ENCODE measurements at places on chromosomes 1 and 21. TPM values are rescaled to one million over a fixed set of nuclear protein-coding genes. Genes with fewer than 3 reads are reported as not detected.

SPRR5 gene
- total RNA-seq = not detected

GJC2 gene
- 0.80 TPM for total RNA-seq

- H3K27me3 ChIP-seq = peaks cover 25% of the 10 kb centered on the region
- no peaks in the 10 kb centered on the region for H3K36me3 ChIP-seq
- H3K4me3 ChIP-seq = no peak overlapping the region
- DNase-seq = peak; percentile 35
- H3K27ac ChIP-seq = no peak overlapping the region
These were observed 12.1 kb upstream of the TSPEAR start for GRCh38 chr21:44723177-44724131.

GRCh38 chr1:199747984-199748383 is 279.5 kb upstream of the NR5A2 start:
- H3K4me1 ChIP-seq = no peaks in the 10 kb centered on the region
- H3K36me3 ChIP-seq = no peaks in the 10 kb centered on the region
- H3K27me3 ChIP-seq = peaks cover 5% of the 10 kb centered on the region
- H3K27ac ChIP-seq = no peak overlapping the region
- no peak for DNase-seq

- H3K4me1 ChIP-seq = peaks cover 43% of the 10 kb centered on the region
- H3K36me3 ChIP-seq = peaks cover 16% of the 10 kb centered on the region
- H3K27me3 ChIP-seq = no peaks in the 10 kb centered on the region
- H3K27ac ChIP-seq = peak within 1 kb of the TSS; percentile 98
- peak; percentile 78 for DNase-seq
- peak within 1 kb of the TSS; percentile 95 for H3K4me3 ChIP-seq
These were observed at the start of gene TNFRSF14 for GRCh38 chr1:2556277-2556677. TSS of gene TNFRSF14 (plus strand) at chr1:2556371. CDS start at chr1:2556665, 294 bp downstream.

- no peaks in the 10 kb centered on the region for H3K4me1 ChIP-seq
- H3K27me3 ChIP-seq = no peaks in the 10 kb centered on the region
- H3K4me3 ChIP-seq = no peak overlapping the region
These were observed 107.3 kb upstream of the POU3F1 start for GRCh38 chr1:38153778-38154470.

DNA sequence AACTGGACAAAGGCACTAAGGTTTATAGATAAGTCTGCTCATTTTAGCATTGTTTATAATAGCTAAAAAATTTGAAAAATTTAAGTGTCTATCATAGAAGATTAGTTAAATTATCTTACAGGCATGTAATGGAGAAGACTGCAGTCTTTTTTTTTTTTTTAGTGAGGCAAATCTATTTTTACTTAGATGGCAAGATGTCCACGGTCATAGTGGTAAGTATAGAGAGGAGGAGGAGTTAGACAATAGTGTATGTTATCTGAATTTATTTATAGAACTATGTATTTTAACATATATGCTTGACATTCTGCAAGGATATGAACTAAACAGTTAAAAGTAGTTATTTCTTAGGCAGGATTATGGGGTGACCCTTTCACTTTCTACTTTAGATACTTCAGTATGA is 149.0 kb downstream of the SYT2 start:
- peaks cover 6% of the 10 kb centered on the region for H3K36me3 ChIP-seq
- DNase-seq = no peak
- no peak overlapping the region for H3K4me3 ChIP-seq
- no peaks in the 10 kb centered on the region for H3K4me1 ChIP-seq
- H3K27ac ChIP-seq = no peak overlapping the region
- H3K27me3 ChIP-seq = no peaks in the 10 kb centered on the region

DNA sequence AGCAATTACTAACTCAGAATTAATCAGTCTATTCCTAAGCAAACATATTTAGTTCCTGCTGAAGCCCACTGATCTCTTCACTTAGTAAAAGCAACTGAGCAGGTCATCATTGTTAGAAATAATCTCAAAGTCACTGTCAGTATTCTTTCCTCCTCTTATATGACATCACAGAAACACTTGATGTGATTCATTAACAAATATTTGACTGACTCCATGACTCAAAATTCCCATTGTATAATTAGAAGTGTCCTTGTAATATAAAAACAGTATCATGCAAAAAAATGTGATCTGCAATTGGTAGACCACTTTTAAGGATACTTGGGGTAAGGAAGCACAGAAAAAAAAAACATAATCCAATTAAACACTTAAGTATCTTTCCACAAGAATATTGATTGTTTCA is 194.4 kb downstream of the DPYD start:
- H3K4me3 ChIP-seq = no peak overlapping the region
- no peak for DNase-seq
- no peaks in the 10 kb centered on the region for H3K36me3 ChIP-seq
- H3K4me1 ChIP-seq = no peaks in the 10 kb centered on the region

DNA sequence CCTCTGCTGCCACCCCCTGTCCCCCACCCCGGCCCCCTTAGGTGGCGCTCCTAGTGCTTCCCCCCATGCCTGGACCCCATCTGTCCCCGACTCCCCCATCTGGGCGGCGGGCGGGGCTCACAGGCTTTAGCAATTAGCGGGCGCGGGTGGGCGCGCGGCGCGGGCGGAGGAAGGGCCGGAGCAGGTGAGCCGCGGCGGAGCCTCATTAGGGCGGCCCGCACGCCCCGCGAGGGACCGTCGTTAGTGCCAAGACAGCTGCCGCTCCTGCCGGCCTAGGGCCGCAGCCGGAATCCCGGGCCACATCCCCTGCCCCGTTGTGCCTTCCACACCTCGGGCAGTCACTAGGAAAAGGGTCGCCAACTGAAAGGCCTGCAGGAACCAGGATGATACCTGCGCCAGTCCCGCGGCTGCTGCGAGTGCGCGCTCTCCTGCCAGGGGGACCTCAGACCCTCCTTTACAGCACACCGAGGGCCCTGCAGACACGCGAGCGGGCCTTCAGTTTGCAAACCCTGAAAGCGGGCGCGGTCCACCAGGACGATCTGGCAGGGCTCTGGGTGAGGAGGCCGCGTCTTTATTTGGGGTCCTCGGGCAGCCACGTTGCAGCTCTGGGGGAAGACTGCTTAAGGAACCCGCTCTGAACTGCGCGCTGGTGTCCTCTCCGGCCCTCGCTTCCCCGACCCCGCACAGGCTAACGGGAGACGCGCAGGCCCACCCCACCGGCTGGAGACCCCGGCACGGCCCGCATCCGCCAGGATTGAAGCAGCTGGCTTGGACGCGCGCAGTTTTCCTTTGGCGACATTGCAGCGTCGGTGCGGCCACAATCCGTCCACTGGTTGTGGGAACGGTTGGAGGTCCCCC is 7.6 kb downstream of the OLIG2 start:
- H3K4me1 ChIP-seq = peaks cover 25% of the 10 kb centered on the region
- no peaks in the 10 kb centered on the region for H3K36me3 ChIP-seq
- H3K27ac ChIP-seq = no peak overlapping the region
- H3K4me3 ChIP-seq = no peak overlapping the region

- H3K36me3 ChIP-seq = no peaks in the 10 kb centered on the region
- H3K27me3 ChIP-seq = no peaks in the 10 kb centered on the region
- no peak overlapping the region for H3K27ac ChIP-seq
- H3K4me1 ChIP-seq = no peaks in the 10 kb centered on the region
These were observed 148.7 kb upstream of the NR5A2 start for GRCh38 chr1:199878823-199879222.

GRCh38 chr1:74713849-74714248 is 19.0 kb downstream of the CRYZ start:
- no peak overlapping the region for H3K27ac ChIP-seq
- no peak overlapping the region for H3K4me3 ChIP-seq
- H3K36me3 ChIP-seq = peaks cover 10% of the 10 kb centered on the region

DNA sequence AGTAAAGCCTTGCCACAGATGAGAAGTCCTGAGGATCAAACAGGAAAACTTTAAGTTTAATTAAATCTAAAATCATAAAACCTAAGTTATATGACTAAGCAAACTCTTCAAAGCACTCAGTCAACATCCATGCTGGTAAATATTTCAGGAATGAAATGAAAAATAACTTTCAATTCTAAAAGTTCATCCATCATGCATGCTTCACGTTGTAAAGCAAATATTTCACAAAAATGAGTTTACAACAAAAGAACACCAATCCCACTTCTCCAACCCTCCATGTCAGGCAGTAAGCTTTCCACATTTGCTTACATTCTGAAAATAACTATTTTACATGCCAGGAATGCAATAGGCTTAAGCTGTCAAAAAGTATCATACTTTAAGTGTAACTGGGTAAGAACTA is 16.8 kb downstream of the APP start:
- no peaks in the 10 kb centered on the region for H3K27me3 ChIP-seq
- no peak overlapping the region for H3K4me3 ChIP-seq
- no peak overlapping the region for H3K27ac ChIP-seq
- no peaks in the 10 kb centered on the region for H3K36me3 ChIP-seq
- peaks cover 11% of the 10 kb centered on the region for H3K4me1 ChIP-seq
- DNase-seq = no peak

DNA sequence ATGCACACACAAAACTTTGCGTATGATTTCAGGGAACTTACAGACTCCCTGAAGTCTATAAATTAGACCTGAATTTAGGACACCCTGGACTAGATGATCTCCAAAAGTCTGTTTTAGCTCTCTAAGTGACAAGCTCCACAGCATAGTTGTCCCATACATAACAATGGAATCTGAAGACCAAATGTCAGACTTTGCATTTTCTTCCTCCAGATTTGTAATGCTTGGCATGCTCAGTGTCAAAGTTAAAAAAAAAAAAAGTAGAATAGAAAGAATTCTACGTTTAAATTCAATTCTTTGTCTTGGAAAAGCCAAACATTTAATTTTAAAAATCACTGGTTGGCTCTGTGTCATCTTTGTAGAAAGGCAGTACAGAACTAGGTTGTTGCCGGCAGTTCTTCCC is 66.7 kb downstream of the OLFML2B start:
- no peak overlapping the region for H3K4me3 ChIP-seq
- DNase-seq = no peak
- H3K36me3 ChIP-seq = peaks cover 5% of the 10 kb centered on the region
- no peaks in the 10 kb centered on the region for H3K27me3 ChIP-seq

- no peaks in the 10 kb centered on the region for H3K27me3 ChIP-seq
- no peaks in the 10 kb centered on the region for H3K36me3 ChIP-seq
- DNase-seq = no peak
- no peak overlapping the region for H3K27ac ChIP-seq
- H3K4me3 ChIP-seq = no peak overlapping the region
These were observed 59.2 kb upstream of the EPS8L3 start for GRCh38 chr1:109822749-109823542.

Measured in CD4-positive, alpha-beta memory T cell (primary cell).